ENCODE measurements at places on chromosomes 4 and X.

DNA sequence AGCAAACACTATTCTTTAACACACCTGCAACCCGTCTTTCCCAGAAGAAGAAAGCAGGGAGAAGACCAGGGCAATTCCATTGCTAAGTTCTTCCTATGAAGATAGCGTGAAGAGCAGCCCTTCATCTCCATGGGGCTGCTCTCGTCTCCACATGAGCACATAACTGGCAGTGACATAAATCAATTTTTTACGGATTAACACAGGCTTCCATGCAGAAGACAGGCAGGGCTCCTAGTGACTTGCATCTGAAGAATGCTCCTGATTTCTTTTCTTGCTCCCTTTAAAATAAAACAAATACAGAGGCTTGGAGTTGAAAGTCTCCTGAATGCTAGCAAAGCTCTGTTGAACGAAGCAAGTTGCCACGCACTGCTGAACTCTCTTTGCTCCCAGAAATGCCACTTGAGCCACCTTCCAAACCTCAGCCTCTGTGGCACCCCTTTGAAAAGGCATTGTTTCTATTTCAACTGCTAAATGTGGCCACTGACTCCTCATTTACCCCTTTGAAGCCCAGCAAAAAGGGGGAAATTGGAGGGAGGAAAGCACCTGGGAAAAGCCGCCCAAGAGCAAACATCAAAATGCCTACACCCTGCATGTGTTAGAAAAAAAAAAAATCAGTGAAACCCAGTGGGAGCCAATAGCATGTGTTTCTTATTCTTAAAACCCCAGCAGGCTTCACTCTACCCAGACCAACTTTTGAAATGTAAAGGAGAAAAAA is 383.7 kb downstream of the IDS start:
- no peak for DNase-seq

- DNase-seq: peak; percentile 35
Measured at GRCh38 chrX:140762061-140762460, 52.5 kb downstream of the LINC00632 start.

GRCh38 chr4:56130606-56131155 is 181.9 kb downstream of the CEP135 start:
- no peak for DNase-seq

DNA sequence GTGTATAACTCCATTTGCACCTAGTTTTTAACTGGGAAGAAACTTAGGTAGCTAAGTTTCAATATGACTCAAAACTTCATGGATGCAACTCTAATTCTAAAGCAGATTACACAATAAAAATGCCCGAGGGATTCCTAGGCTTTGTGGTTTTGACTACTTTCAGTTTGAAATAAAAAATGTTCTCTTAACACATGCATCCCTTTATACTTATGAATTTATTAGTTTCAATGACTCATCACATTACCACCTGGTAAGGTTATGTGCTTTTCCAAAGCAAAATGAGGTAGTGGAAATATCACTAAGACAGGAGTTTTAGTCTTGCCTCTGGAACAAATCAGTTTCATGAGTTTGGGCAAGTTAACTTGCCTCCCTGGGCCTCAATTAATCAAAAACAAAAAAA is 125.5 kb downstream of the OPHN1 start:
- no peak for DNase-seq

GRCh38 chr4:138945401-138945800 is 70.2 kb upstream of the NOCT start:
- no peak for DNase-seq
